Heart left ventricle (tissue), 16 donors: ENCODE measurements at places on chromosomes 6 and 20. TPM values are rescaled to one million over a fixed set of nuclear protein-coding genes. Genes with fewer than 3 reads are reported as not detected.
A peak's percentile ranks its signal among the peaks of the same experiment; 100 is the strongest.

- peak overlapping the region; percentile 75 for H3K27ac ChIP-seq
- no peaks in the 10 kb centered on the region for H3K36me3 ChIP-seq
- peak overlapping the region; percentile 51 for H3K4me3 ChIP-seq
- peaks cover 31% of the 10 kb centered on the region for H3K4me1 ChIP-seq
These were observed 586 bp downstream of the ZNF512B start for GRCh38 chr20:63968928-63969760.

DNA sequence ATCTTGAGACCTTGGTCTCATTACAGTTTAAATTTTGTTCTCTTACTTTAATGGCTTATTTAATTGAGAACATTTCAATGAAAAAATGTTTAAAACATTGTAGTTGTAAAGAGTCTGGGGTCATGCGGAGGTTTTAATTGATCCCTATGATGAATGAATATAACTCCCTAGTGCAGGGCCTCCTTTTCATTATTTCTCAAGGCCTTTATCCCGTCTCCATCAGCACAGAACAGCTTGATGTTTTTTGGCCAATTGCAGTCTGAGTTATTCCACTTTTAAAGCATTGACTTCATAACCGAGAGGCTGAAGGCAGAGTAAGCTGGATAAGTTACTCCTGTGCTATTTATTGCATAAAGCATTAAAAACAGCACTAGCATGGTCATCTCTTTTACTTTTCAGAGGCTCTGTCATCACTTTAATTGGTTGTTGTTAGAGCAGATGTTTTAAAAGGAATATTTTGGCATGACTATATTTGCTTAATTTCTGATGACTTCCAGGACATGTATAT lies 83.4 kb downstream of the DTD1 start:
- H3K27ac ChIP-seq: no peak overlapping the region
- no peaks in the 10 kb centered on the region for H3K27me3 ChIP-seq
- no peaks in the 10 kb centered on the region for H3K4me1 ChIP-seq
- no peak for DNase-seq
- no peaks in the 10 kb centered on the region for H3K36me3 ChIP-seq
- H3K4me3 ChIP-seq: no peak overlapping the region

Gene METTL24
- 1.8 TPM for total RNA-seq

DNA sequence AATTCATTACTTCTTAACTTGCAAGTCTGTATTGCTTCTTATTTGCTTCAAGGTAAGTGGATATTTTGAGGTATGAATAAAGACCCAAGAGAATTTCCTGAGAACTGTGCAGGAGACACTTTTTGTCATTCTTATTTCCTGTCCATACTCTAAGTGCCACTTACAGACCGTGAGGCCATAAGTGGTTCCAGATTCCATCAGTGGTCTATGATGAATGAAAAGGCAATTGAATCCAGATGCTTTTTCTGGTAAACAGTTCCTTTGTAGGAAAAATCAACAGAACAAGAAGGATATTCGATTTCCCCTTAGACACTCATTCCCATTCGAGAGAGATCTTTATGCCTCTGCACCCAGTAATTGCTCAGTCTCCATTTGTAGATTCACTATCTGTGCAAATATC lies 58.3 kb upstream of the PDE10A start:
- H3K27me3 ChIP-seq: no peaks in the 10 kb centered on the region
- DNase-seq: no peak
- no peak overlapping the region for H3K27ac ChIP-seq

GRCh38 chr6:15344192-15344519 lies 98.3 kb downstream of the JARID2 start:
- H3K27me3 ChIP-seq: no peaks in the 10 kb centered on the region
- no peaks in the 10 kb centered on the region for H3K36me3 ChIP-seq
- H3K4me1 ChIP-seq: peaks cover 34% of the 10 kb centered on the region
